ENCODE measurements at places on chromosomes 1 and 21.

DNA sequence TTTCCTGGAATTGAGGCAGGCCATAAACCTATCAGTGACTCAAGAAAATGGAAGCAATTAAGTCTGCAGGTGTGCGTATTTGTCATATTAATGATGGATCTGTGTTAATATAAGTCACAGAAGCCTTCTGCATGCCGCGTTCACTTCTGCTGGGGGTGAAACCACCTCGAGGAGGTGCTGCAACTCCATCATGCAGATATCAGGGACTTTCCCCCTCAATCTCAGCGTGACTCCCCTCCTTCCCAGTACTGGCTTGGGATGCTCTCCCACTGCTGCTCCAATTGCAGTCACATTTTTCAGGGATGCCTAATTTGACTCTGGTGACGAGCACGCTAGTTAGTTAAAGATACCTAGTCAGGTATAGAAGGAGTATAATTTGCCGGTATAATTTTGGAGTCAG lies 87.5 kb downstream of the ASTN1 start:
- no peak for DNase-seq

DNA sequence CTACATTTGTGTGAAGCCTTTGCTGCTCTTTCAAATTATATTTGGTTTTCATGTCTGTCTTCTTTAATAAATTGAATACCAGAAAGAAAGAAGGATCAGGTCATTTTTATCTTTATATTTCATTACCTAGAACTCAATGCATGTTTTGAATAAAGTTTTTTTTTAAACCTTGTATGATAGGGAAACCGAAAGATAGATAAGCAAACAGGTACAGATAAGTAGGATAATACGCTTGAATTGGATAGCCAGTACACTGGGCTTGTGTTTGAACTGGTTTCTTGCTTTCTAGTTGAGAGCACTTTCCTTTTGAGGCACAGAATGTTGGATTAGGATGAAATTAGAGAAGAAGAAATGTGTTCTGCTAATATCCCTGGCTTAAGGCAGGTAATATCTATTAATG lies 46.9 kb downstream of the PKN2 start:
- peak; percentile 54 for DNase-seq

GRCh38 chr1:43824795-43825194 lies 108.8 kb upstream of the ARTN start:
- DNase-seq: peak; percentile 27

GRCh38 chr1:98903261-98903660 lies 101.4 kb downstream of the PLPPR5 start:
- DNase-seq: peak; percentile 20

GRCh38 chr1:3543076-3544039 lies 68.0 kb downstream of the MEGF6 start:
- DNase-seq: no peak

DNA sequence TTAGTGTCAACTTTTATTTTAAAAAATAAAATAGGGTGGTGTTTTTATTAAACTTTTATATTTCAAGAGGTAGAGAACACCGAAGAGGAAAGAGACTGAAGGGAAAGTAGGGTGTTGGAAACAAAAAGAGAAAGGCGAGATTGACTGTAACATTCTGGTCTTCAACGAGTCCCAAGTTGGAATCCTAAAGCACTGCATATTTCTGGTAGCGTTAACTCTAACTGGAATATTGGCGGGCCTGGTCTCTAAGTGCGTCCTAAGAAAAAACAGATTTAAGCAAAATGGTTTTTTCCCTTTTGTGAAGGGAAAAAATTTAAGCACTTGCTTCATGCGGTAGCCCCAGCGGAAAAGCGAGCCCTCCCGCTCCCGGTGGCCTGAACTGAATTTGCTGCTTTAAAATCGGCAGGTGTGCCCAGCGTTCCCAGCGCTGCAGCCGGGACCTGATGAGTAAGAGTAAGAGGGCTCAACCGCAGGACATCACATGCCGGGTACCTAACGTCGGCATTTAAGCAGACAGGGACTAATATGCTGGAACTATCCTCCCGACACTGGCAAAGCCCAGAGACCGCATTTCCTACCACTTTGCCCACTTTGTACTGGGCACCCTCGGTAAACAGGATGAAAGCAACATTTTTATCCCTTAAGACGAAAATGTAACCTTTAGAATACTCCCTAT lies 30.5 kb upstream of the NFIA start:
- DNase-seq: no peak

GRCh38 chr1:68232289-68233148 lies at the start of gene WLS:
Gene WLS (minus strand): TSS chr1:68232523. CDS start chr1:68232299, 224 bp downstream.
- peak; percentile 87 for DNase-seq

DNA sequence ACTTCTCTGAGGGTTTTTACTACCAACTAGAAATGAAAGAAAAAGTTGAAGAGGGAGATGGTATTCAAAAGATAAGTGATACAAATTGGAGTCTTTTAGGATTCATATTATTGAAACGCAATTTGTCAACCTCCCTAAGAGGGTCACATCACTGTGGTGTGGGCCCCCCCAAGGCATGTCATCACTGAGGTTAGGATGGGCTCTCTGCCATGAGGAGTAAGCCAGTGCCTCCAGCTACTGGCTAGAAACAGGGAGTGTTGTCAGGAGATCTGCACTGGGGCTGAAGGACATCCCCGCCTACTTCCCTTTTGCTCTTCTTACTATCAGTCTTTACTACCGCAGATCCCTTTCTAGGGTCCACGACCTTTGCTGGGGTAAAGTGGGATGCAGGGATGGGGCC lies 25.9 kb downstream of the ITSN1 start:
- no peak for DNase-seq

GRCh38 chr1:248404024-248404423 lies 1.2 kb downstream of the OR2T1 start:
- peak; percentile 52 for DNase-seq

DNA sequence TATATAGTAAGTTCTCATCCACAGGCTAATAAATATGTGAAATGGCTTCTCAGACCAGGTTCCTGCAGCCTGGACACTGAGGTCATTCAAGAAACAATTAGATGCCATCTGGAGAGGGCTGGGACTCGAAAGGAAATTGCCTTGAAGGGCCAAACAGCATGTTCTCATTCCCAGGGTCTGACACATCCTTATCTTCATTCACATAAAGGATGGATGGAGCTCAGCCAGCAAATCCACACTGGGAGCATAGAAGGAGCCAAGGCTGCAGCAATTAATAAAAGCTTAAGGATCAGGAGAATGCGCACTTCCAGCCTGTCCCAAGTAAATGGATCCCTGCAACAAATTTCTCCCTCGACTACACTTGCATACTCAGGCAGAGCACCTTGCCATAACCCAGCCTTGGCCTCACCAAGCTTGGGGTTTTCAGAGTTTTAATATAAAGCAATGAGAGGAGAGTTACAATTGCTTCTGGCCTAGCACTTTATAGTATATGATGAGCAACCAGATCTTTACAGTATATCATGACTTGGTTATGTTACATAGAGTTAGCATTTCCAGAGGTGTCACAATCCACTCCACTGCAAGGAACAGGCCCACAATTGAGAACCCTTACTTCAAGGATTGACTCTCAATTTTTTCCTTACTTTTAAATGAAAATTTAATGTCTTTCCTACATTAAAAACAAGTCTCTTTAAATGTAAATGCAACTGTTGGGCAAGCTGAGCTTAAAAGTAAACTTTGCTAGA lies 55.9 kb downstream of the BCAR3 start:
- no peak for DNase-seq

GRCh38 chr1:78171736-78172590 lies 126.2 kb downstream of the GIPC2 start:
- DNase-seq: no peak

DNA sequence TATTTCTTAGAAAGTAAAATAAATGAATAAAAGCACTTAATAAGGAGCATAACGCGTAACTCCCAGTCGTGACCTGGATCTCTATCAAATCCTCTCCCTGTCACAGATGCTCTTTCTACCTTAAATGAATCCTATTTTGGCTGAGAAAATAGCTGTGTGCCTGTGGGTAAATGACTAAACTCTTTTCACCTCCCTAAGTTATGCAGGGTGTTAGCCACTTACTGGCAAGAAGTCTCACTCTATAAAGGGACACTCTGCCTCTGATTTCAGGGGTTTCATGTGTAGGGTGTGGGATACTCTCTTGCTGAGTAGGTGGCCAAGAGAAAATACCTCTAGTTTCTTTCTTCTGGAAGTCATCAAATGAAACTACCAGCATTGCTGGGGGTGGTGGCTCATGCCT lies 24.3 kb upstream of the PPP1R15B start:
- DNase-seq: no peak

DNA sequence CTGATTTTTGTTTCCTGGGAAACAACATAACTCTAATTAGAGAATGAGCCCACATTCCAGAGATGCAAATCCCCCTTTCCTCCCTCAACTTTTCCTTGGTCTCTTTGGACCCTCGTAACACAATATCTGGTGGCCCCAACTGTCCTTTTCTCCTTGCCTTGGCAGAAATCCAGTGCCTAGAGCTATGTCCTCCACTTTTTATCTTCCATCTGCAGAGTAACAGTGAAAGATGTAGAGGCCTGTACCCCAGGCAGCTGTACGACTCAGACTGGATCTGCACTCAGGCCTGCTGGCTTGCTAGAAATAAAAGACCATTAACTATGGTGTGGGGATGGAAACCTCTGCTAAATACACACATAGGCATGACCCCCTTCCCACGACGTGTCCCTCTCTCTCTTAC lies 72.0 kb downstream of the WARS2 start:
- no peak for DNase-seq

Measured in DMS53 (cell line).